Kidney glomerular epithelial cell (primary cell): ENCODE measurements at places on chromosomes 2 and 18.

- DNase-seq = no peak
Measured at GRCh38 chr2:135091681-135092080, 39.6 kb downstream of the RAB3GAP1 start.

DNA sequence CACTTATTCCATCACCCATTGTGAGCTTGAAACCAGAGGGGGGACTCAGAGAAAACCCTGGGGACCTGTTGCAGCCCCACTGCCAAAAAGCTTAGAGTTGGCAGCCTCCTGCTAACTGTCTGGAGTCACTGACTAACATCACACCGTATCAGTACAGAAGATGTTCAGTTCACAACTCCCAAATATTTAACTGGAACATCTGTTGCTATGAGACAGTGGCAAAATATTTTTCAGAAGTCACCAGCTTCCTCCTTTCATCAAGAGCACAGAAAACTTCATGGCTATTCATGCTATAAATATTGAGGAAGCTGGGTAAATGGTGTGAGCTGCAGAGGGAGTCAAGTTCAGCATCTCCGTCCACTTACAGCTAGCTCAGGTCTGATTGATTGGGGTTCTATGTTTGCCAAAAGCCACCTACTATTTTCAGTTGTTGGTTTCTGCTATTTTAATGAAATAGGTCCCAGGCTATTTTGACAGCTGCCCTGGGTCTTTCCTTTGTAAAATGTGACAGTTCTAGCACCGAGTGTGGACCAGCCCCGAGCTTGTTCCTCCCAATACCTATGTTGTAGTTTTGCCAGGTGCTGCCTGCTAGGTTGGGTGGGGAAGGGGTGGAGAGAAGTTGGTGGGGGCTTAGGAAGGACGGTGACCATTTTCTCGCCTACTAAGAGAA lies 9.8 kb downstream of the TUBB6 start:
- no peak for DNase-seq

DNA sequence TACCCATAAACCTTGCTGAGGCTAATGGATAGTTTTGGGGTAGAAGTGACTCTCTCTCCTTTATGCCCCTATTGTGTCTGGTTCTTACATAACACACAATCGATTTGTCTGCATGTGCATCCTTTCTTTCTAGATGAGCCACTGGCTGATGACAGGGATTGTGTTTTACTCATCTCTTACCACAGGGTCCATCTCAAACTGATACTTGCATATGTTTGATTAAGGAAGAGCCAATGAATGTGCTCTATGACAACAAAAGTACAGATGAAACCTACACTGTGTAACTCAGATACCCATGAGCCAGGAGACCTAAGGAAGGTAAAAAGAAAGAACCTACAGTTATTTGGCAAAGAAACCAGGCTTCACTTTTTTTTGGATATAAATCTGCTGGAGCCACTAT lies 13.2 kb upstream of the BZW1 start:
- no peak for DNase-seq

- peak; percentile 14 for DNase-seq
Measured at GRCh38 chr2:101820519-101820918, 123.0 kb downstream of the MAP4K4 start.

DNA sequence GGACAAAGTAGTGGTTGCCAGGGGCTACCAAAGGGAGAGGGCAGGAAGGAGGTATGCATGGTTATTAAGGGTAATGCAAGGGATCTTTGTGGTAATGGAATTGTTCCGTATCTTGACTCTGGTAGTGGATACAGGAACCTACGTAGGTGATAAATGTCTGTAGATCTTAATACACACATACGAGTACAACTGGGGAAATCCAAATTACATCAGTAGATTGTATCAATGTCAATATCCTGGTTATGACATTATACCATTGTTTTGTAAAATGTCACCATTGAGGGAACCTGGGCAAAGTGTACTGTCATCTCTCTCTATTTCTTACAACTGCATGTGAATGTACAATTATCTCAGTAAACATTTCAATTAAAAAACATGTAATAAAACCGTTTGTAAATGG lies 56.2 kb downstream of the ALPK2 start:
- no peak for DNase-seq

DNA sequence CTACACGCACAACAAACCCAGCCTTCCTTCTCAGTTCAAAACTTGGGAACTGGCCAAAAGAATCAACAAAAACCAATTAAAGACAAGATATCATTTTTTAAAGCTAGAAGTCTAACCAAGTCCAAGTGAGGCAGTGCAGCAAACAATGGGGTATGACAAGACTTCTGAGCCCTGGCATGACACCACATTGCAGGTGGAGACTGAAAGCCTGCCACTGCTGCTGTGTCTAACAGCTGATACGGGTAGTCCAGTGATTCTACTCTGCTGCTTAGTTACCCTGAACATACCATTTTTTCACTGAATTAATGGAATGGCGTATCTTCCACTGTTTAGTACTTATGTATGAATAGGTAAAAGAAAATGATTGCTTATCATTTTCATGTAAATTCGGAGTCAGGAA lies 47.4 kb upstream of the KIDINS220 start:
- DNase-seq = no peak

DNA sequence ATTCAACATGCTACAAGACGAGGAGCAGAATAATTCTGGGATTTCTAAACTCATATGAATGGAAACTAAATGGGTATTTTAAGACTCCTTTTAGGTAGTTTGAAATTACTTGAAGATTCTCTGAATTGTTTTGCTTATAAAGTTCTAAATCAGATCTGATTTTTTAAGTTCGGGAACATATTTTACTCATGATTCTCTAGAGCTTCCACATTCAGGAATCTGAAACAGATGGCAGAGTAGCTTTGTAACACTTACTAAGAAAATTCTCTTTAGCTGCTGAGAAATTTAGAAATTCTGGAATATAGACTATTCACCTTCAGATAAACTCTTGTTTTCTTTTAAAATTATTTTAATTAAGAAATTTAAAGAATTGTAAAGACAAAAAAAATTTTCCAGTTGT lies 13.7 kb downstream of the RBBP8 start:
- no peak for DNase-seq

DNA sequence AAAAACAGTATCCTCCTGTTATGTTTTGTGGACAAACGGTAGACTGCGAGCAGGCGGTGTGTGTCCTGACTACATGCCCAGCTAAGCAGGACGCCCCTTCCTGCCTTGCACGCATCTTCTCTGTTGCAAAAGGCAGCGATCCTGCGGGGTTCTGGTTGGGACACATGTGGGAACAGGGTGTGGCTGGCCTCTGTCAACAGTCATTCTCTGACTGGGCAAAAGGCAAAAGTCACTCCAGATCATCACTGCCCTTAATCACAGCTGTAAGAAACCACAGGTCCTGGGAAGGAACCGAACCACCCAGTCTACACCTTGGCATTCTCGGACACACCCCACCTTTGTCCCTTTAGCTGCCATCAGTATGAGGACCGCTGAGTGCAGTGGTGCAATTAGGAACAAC lies 44.3 kb upstream of the TMEM87B start:
- DNase-seq = no peak

- no peak for DNase-seq
Measured at GRCh38 chr2:203195331-203196036, 43.3 kb upstream of the CYP20A1 start.

DNA sequence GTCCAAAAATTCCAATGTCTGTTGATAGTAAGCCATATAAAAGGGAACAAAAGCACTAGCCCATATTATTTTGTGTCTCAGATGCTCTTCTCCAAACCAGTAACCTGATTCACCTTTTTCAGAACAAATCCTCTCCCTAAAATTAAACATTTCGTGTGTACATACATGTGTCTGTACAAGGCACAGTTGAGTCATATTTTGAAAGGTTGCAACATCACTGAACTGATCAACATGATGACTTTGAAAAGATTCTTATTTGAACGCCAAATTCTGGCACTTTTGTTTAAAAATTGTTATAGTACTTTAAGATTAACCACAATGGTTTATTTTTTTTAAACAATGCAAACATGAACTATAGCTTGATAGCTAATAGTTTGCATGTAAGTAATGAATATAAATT lies 102.5 kb downstream of the RIT2 start:
- no peak for DNase-seq

DNA sequence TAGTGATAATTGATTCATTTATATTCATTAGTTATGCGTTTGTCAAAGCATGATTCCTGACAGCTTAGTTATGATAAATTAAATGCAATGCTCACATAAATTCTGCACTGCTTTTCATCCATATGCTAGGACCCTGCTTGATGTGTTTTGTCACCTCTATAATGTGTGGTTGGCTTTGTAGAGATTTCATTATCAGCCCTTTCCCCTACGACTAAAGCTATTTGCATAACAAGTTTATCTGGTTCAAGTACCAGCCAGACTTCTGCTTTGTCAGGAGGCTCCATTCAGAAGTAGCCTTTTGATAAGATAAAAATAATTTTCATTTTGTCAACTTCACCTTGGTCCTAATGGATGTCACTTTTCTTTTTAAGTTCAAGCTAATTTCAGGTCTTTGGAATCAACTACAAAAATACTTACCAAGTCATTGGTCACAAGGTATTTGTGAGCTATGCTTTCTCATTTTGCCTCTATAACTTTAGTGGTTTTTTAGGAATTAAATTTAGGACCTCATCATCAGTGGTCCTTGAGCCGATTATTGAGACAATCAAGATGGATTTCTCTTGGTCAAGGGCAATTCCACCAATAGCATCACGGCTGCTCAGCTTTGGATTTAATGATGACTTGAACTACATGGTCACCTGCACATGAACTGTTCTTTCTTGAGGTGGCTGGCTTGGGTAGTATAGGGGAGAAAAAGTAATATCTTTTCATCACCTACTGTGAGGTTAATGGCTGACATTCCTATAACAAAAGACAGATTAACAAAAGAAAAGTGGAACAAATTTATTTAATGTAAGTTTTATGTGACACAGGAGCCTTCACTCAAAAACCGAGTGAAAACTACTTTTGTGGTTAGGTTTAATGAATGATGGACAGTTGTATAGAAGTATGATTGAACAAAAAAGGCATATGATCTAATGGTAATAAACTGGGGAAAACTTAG lies 162.1 kb downstream of the MYO3B start:
- DNase-seq = no peak

DNA sequence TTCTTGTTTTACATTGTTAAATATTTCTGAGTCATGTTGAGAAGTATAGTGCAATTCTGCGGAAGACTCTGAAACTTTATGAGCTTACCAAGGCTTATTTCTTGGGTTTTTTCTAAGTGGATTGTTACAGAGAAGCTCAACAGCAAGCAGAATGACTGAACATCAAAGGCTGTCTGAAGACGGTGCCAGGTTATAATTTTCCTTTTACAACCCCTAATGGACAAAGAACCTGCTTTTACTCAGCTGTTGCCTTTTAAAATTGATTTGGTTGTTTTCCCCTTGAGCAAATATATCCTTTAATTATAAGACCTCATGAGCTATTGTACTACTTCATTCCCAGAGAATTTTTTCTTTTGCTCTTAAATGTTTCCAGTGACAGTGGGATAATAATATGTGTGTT lies 41.6 kb downstream of the LAMA3 start:
- no peak for DNase-seq

DNA sequence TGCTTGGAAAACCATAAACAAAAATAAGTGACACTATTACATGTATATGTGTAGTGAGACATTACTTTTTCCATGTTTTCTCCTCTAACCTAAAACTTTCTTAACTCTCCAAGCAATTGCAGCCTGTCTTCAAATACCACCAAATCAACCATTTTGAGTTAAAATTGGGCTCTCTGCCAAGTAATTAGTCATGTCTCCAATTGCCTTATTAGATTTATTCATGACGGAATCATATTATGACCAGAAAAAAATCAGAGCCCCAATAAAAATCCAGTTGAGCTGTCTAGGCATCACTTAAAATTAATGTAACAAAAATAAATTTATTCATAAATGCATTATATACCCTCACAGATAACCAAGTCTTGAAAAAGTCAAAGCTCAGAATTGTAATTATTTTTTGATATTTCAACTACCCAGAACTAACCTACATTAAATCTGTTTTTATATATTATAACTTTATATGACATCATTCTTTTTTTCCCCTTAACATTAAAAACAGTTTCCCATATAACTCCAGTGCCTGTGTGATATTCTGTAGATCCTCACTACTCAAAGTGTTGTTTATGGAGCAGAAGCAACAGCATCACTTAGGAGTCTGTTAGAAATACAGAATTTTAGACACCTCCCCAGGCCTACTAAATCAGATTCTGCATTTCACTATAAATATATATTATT lies 157.0 kb downstream of the ERBB4 start:
- no peak for DNase-seq

GRCh38 chr2:131093696-131094462 lies 619 bp upstream of the FAM168B start:
- DNase-seq = no peak

DNA sequence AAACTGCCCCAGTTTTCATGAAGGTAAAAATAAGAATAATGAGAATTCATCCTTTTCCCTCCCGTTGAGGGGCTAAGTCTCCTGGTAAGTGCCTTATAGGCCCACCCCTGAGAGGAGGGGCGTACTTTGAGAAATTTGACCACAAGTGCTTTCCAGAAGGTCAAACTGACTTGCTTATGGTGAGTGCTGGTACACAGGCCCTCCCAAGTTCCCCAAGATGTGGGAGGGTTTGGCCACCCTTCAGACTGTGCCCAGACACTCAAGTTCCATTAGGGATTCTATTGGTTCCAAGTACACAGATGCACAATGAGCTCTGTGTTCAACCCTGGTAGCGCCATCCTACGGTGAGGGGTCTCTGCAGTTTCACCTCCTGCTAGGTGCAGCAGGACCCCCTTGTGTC lies 205.1 kb downstream of the CTIF start:
- no peak for DNase-seq

- no peak for DNase-seq
Measured at GRCh38 chr2:204274991-204275390, 270.3 kb upstream of the PARD3B start.

GRCh38 chr2:232286001-232286868 lies 92.3 kb upstream of the ALPP start:
- DNase-seq = no peak

- DNase-seq = no peak
Measured at GRCh38 chr2:77629539-77629938, 107.4 kb upstream of the LRRTM4 start.

GRCh38 chr18:56407646-56408180 lies 230.7 kb downstream of the TXNL1 start:
- DNase-seq = no peak

GRCh38 chr2:237979331-237979730 lies 12.5 kb downstream of the UBE2F start:
- DNase-seq = no peak

DNA sequence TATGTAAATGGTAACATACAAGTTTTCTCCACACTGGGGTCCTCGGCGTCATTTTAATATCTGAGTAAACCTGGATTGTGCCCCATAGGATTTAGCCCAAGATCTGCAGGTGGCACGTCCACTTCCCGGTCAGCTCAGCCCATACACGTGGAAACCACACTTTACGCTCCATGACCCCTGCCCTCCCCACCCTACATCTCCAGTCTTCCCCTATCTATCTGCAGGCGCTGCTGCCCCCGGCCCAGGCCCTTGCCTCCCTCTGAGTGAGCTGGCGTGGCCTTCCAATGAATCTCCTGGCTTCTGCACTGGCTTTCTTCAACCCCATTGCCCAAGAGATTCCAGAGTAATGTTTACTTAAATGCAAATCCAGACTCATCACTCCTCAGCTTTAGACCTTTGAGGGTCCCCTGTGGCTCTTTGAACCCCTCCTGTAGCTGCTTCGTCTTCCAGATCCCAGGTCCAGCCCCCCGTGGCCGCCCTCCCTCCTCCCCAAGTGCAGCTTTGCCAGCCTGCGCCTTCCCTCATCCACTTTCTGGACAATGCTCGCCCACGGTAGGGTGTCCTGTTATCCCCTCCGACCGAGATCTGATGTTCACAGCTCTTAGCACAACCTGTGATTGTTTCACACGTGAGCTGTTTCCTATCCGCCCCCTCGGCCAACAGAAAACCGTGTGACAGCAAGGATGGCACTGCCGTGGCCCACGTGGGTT lies 421.4 kb upstream of the SALL3 start:
- no peak for DNase-seq
